ENCODE measurements at places on chromosomes 2 and 18. TPM values are rescaled to one million over a fixed set of nuclear protein-coding genes. Genes with fewer than 3 reads are reported as not detected.

The IL36RN gene
- total RNA-seq: not detected

The FBXO41 gene
- 5.2 TPM for total RNA-seq

- no peak for DNase-seq
These were observed 7.5 kb upstream of the RNF144A start for GRCh38 chr2:6909431-6910385.

DNA sequence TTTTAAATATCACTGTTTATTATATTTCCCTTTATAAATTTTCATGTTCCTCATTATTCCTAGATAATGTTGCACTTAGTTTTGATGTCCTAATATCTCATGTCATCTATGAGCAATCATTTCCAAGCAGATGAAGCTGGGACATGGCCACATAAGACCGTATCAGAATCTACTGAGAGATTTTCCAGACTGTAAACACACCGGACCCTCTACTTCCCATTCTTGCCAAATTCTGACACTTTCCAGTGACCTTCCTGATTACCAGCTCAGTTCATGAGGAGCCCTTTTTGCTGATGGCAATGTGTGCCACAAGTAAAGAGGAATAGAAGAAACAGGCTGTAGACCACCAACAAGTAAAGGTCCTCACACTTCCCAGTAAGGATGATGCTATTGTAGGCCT, 20.3 kb upstream of the PDE1A start:
- DNase-seq: no peak

- DNase-seq: peak; percentile 96
These were observed at the start of gene TSHZ1 for GRCh38 chr18:75210274-75211001. TSHZ1 (plus strand) TSS chr18:75210797; CDS start chr18:75211877, 1,080 bp downstream.

Data from kidney (tissue), 22 donors.